ENCODE measurements at places on chromosomes 4 and X.

DNA sequence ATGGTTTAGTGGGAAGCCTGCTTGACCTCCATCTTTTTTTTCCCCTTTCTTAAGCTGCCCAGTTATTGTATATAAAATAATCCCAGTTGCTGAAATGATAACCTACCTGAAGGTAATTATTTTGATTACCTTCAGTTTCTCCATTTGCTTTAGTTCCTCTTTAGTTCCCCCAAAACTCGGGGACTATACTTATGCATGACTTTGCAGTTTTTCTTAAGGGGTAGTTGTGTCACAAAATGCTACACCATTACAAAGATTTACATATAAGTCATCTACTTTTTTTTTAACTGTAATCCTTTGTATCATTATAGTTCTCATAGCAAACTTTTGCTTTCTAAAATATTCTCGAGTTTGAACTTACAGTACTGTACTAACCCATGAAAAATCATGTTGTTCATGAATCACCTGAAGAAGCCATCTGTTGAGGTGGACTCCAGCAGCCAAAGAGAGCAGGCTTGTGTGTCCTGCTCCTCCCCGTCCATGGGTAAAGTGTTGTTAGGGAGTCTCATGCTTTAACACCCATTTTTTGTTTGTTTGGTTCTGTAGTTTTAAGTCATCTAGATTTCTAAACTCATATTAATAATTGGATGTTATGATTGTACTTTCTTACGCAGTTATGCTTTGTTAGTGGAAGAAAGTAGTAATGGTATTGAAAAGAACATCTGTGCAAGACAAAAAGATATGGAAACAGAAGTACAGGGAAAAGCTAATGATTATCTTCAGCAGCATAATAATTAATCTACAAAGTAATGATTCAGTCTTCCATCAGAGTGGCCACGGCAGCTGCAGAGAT lies 34.6 kb downstream of the HADH start:
- DNase-seq = no peak

DNA sequence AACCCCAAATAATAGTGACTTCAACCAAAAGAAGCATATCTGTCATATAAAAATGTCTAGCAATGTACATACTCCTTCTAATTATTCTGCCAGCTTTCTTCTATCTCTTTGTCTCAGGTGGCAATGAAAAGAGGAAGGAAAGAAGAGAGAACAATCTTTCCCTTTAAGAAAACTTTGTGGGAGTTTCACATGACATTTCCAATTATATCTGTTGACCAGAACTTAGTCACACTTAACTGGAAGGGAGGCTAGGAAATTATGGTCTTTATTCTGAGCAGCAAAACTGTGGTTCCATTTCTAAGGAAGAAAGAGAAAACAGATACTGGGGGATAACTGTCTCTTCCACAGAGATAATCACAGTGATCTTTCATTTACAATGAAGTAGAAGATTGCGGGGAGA lies 12.9 kb upstream of the MAOA start:
- no peak for DNase-seq

DNA sequence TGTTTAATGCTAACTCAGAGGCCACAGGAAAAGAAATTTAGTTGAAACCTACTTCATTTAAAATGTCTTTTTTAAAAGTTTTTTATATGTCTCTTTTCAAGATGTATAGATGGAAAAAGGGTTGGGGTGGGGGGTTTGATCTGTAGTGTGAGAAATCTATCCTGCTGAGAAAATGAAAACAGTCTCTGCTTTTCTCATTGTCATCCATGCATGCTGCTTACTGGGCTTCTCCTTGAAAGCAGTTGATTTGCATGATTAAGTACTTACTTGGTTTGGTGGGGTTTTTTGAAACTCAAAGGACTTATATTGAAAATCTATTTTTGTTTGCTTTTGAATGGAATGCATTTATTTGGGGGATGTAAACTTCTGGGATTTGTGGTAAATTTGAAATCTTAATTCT lies 313.6 kb upstream of the DKK2 start:
- no peak for DNase-seq

- no peak for DNase-seq
These were observed 6.8 kb upstream of the RRAGB start for GRCh38 chrX:55710701-55711100.

- DNase-seq = no peak
These were observed 2.2 kb upstream of the C4orf36 start for GRCh38 chr4:86894455-86894854.
